ENCODE measurements at places on chromosomes 7 and 10.

DNA sequence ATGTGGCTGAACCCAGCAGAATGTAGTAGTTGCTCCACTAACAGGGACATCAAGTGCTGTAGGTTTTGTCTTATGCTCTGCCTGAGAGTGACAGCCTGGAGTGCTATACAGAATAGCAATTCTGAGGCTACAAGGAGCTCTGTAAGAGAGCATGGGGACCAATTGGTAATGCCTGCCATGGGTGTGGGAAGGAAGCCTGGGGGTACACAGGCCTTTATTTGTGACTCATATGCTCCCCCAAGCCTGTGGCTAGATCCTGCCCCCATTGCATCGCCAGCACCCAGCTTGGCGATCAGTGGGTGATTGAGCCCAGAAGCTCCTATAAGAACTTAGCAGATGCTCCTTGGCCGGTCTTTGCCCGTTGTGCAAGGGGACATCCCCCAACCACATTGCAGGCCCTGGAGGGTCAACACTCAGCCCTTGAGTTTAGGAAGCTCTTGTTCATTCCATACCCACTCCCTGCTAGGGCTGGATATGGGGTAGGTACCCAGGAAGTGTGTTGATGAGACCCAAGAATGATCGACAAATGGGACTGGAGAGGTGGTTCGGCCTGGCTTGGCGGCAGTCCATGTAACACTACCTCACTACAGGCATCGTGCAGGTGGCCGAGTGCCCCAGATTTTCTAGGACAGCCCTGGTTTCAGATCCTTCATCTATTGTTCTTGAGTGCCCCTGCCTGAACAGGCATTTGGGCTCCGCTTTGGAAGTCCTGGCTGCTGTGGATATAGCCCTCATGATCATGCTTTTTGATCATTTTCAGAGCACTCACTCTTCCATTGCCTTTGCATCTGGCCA, 37.7 kb downstream of the ZMIZ1 start:
- DNase-seq = no peak

- DNase-seq = no peak
Observed at GRCh38 chr10:23968301-23968700, 240.6 kb upstream of the KIAA1217 start.

DNA sequence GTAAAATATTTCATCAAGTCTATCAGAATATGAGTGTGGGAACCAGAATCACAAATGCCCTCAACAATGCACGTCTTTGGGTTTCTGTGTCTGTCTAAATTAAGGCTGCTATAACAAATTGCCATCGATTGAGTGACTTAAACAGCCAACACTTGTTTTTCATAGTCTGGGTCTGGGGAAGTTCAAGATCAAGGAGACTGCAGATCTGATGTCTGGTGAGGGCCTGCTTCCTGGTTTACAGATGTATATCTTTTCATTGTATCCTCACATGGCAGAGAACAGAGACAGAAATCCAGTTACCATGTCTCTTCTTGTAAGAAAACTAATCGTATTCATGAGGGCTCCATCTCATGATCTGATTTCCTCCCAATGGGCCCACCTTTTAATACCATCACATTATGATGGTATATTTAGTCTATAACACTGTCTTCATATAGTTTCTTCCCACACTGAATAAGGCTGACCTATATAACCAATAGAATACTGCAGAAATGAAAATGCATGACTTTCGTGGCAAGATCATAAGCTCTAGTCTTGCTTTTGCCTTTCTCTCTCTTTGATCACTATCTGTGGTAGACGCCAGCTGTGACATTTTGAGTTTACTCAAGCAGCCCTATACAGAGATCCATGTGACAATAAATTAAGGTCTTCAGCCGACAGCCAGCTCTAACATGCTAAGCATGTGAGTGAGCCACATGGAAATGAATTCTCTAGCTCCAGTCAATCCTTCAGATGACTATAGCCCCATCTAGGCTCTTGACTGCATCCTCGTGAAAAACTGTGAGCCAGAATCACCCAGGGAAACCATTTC, 51.9 kb downstream of the THSD7A start:
- no peak for DNase-seq

DNA sequence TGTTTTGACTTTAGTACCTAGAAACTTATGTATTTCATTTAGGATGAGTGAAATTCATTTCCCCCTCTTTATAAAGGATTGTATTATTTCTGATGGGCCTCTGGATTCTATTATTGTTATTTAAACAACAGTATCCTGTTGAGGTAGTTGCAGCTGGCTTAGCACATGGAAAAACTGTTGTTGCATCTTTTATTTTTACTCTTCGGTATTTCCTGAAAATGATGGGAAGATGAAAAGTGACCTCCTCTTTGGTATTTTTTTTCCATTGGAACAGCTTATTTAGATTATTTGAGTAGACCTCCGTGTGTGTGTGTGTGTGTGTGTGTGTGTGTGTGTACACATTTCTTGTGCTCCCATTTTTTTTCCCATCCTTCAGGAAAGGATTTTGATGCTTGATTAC, 129.8 kb downstream of the PRKG1 start:
- no peak for DNase-seq

DNA sequence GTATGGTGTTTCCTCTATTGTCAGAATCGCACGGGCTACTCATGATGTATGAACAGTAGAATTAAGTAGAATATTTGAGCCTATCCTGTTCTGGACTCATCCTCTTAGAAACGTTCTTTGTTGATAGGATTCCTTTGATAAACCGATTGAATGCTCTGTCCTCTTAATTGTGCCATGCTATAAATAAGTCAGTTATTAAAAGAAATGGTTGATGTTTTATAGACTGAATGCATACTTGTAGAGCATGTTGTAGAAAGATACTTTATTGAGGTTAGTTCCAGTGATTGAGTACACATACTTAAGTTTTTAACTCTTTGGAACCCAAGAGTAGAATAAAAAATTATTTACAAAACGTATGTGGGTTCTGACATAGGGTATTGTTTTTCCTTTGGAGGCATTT, 54.9 kb upstream of the HBP1 start:
- no peak for DNase-seq

GRCh38 chr10:52780391-52781155, 8.0 kb upstream of the MBL2 start:
- DNase-seq = no peak

DNA sequence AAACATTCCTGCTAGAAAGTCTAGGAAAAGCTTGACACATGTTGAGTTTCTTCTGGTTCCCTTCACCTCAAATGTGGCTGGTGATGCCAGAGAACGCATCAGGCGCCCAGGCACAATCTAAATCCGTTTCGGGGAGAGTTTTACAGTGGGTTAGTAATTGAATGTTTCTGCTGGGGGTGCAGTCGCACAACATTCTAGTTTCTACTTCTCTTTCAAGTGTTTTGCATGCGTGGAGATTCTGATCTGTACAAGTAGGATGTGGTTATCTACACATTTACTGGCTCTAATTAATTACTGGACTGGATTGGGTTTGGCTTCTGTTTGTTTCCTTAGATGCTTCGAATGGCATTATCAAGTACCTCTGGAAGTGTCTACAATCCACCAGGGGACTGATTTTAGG, 173.8 kb downstream of the TMEM26 start:
- DNase-seq = no peak

DNA sequence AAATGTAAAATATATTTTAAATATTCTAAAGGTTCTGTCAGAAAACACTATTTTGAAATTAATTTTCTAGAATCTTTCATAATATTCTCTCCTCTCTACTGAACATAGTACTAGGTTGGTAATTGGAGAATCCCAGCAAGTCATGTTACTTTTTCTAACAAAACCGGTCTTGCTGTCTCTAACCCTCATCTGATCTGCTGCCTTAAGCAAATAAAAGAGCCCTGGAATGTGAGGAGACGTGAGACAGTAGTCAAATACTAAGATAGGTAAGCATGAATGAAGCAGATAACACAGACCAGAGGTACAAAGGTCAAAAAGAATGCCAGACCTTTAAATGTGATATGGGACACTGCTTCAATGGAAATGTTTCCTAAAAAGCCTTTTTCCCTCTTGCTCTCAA, 462.4 kb upstream of the NUPR2 start:
- no peak for DNase-seq

- DNase-seq = no peak
Observed at GRCh38 chr7:29161231-29161630, 14.9 kb upstream of the CPVL start.

- DNase-seq = no peak
Observed at GRCh38 chr10:44017483-44018145, 367.3 kb downstream of the CXCL12 start.

Data from stimulated activated CD4-positive, alpha-beta T cell treated with anti-CD3 and anti-CD28 coated beads, Interleukin-1b, Interleukin-23, amount 100 ng/mL, for 24 hours (primary cell).